ENCODE measurements at places on chromosomes 11 and 22.

DNA sequence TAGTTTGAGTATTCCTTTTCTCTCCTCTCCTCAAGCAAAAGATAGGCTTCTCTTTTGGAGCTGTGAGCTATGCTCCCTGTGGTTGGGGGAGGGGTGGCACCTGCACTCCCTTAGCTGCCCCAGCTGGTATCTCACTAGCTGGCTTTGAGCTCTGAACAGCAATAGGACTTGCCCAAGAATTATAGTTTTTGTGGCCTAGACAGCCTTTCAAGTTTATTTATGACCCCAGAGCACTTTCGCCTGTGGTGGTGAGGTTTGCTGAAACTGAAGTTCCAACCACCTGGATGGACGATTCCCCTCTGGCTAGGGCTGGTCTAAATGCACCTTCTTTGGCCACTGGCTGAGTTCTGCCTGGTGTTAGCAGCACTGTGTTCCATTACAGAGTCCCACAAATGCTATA lies 37.1 kb upstream of the SLC37A2 start:
- no peak for DNase-seq

GRCh38 chr11:122306831-122307391 lies 190.9 kb upstream of the BLID start:
- no peak for DNase-seq

- DNase-seq: no peak
Measured at GRCh38 chr22:43955883-43956782, 891 bp downstream of the SAMM50 start.

GRCh38 chr11:45412521-45412920 lies 126.4 kb upstream of the SYT13 start:
- DNase-seq: no peak

GRCh38 chr22:46165977-46166376 lies 15.7 kb downstream of the PPARA start:
- no peak for DNase-seq

GRCh38 chr11:13720940-13721339 lies 52.5 kb downstream of the FAR1 start:
- DNase-seq: no peak

GRCh38 chr22:33110562-33111163 lies 52.5 kb upstream of the SYN3 start:
- DNase-seq: no peak

DNA sequence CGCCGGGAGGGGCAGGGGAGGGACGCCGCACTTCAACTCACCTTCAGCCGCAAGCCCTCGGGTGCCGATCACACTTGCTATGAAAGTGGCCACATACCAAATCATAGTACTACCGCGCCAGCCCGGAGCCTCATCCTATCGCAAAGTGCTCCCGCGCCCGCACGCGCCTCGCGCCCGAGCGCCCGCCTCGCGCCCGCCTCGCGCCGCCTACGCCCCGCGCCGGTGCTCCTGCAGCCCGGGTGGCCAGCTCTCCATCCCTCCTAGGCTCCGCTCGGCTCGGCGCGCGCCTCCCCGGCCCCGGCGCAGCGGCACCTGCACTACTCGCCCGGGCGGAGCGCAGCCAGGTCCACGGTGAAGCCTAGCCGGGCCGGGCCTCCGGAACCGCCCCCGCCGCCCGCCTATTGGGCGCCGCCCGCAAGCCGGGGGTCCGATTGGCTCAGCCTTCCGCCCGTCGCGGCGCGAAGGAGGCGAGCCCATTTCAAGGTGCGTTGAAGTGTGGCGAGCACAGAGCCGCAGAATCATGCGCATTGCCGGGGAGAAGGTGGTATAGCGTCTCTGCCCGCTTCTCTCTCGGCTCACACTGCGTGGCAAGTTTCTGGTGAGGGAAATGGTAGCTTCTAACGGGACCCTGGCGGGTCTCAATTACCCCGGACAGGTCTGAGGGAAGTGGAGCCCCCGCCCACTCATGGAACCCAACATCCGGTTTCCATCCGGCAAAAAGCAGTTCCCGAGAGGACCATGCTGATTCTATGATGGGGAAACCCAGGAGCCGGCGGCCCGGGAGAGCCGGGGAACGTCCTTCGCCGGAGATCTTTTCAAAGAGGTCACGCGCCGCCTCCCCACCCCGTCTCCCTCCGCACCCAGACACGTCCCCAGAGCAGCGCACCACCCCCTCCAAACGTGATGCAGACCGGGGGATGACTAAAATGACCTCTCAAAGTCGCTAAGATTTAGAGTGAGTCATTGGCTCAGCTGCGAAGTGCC lies at the start of gene IGSF9B:
TSS of gene IGSF9B (minus strand) at position 319 of the 984 bp plus-strand sequence. CDS start at position 105, 214 bp downstream.
- DNase-seq: peak; percentile 63

DNA sequence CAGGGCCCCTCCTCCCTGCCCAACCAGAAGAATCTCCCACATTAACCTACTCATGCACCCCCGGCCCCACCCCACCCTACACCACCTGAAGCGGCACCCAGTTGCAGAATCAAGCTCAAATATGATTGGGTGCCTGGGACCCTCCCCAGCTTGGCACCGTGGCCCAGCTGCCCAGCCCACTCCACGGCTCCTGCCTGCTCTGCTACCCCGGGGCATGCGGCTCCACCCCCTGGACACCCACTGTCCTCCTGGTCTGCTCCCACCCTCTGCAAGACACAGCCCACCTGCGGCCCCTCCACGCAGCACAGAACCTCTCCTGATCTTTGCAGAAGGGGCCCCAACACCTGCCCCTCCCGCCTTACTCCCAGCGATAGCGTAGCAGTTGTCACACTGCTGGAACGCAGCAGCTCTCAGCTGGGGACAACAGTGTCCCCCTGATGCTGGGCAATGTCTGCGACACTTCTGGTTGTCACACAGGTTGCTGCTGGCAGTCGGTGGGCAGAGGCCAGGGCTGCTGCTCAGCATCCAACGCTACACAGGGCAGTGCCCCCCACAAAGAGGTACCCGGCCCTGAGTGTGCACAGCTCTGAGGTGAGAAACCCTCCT lies 32.0 kb upstream of the TESMIN start:
- DNase-seq: no peak

- DNase-seq: no peak
Measured at GRCh38 chr11:77775936-77776335, 44.6 kb downstream of the RSF1 start.

GRCh38 chr11:8267280-8267679 lies 3.6 kb upstream of the LMO1 start:
- no peak for DNase-seq

DNA sequence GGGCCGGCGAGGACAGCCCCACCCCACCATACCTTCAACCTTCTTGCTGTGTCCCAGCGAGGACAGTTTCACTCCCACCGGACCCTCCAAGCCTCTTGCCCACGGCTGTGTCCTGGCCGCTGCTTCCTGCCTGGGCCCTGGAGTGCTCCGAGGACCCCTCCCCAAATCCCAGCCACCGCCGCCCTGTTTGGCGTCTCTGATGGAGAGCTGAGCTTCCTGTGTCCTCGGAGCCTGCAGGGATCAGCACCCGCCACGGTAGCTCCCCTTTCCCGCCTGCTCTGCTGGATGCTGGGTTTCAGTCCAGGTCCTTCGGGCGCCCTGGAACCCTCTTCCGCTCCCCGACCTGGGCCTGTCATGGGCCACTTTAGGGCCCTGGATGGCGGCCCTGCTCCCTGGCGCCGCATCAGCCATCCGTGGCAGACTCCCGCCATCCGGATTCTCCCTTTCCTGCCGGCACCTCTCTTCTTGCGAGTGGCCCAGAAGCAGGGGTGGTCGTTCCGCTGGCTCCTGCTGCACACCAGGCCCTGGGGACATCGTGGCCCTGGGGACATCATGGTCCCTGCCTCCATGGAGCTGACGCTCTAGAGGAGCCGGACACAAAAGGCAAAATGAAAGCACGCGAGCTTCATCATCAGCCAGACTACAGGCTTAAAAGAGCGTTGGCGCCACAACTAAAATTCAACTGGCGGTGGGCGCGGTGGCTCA lies 34.3 kb upstream of the GAL start:
- no peak for DNase-seq

DNA sequence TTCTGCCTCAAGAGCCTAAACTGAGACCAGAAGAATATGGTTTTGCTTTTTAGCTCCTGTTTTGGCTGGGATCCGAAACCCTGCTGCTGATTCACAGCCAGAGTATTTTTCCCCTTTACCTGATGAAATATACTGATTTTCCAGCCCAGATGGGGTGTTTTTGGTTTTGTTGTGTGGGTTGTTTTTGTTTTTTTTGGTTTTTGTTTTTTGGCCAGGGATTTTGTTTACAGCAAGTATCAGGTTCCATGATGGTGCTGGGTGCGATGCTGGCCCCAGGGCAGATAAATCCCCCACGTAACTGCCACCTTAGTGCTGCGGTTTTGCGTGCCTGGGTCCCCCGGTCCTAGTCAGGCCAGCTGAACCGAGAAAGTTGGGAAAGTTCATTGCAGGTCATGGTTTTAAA lies 103.7 kb downstream of the ZBTB16 start:
- DNase-seq: no peak

GRCh38 chr22:19805821-19806212 lies 45.2 kb downstream of the TBX1 start:
- DNase-seq: no peak

DNA sequence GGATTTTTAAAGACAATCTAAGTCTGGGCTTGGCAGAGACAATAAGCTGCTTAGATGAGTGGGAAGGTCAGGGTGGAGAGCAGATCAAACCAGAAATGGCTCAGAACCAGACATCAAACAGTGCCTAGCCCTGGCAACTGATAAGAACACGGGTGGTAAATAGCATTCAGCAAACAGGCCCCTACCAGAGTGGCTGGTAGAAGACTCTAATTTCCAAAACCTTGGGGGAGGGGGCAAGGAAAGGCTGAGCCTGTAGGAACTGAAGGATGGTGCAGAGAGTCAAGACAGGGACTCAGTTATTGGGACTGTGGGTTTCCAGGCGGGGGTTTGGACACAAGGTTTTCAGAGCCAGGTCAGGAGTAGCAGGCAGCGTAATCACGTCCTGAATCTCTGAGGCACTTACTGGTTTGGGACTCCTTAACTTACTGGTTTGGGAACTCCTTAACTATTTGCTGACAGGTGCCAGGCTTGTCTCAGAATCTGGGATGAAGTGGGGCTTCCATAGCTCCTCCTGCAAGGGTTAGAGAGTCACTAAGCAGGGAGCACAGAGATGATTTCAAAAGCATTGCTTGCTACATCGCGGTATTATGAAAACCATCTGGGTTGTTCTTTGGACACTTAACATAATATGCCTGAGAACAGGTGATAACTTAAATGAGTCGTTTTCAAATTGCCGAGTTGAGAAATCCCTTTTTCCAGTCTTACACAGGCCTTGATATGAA lies 5.7 kb upstream of the ABTB2 start:
- no peak for DNase-seq

DNA sequence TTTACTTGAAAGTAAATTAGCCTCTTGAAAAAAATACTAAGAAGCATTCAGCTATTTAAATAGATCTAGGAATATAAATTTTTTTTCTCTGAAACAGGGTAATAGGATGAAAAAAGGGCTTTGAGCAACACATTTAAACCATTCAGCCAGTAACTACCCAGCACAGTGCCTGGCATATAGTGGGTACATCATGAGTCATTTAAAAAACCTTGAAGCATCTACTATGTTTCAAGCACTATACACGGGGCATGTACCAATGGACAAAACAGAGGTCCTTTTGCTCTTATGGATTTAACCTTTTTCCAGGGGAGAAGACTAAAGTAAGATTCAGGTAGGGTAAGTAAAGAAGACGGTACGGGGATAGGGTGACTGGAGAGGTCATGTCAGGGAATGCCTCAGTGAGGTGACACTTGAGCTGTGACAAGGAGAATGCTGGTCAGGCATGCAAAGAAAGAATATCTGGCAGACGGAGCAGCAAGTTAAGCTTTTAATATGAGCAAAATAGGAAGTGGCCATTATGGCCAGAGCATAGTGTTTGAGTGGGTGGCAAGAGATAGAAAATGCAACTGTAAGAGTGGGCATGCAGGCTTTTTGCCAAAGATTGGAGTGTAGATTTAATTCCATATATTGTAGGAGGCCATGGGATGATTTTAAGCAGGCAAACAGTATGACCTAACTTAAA lies 101.1 kb downstream of the HIPK3 start:
- no peak for DNase-seq

- peak; percentile 73 for DNase-seq
Measured at GRCh38 chr11:67505605-67506396, 638 bp upstream of the PITPNM1 start.
